Activated CD4-positive, alpha-beta memory T cell treated with anti-CD3 and anti-CD28 coated beads, Interleukin-2, amount 10 ng/mL, durations not matched to agents 7 days and 5 days (primary cell): ENCODE measurements at places on chromosomes 2 and 18. TPM values are rescaled to one million over a fixed set of nuclear protein-coding genes. Genes with fewer than 3 reads are reported as not detected.

The SCN3A gene
- not detected for total RNA-seq

The GATA6 gene
- not detected for total RNA-seq

The LYG2 gene
- not detected for total RNA-seq

The MROH2A gene
- not detected for total RNA-seq

The PDE11A gene
- total RNA-seq = not detected

The OXER1 gene
- not detected for total RNA-seq

The MC4R gene
- total RNA-seq = not detected

The EPB41L3 gene
- 0.73 TPM for total RNA-seq

The ALPP gene
- total RNA-seq = not detected

The CCL20 gene
- 3.6 TPM for total RNA-seq

The COL4A3 gene
- total RNA-seq = 0.13 TPM

The PCARE gene
- total RNA-seq = not detected

The ZNF396 gene
- 1.7 TPM for total RNA-seq

The TMEM178A gene
- total RNA-seq = 0.43 TPM

The RTKN gene
- total RNA-seq = 1.1 TPM

The PLEKHH2 gene
- 0.48 TPM for total RNA-seq

The NAGK gene
- 67.5 TPM for total RNA-seq

The CREG2 gene
- 0.65 TPM for total RNA-seq

The ATL2 gene
- 51.9 TPM for total RNA-seq

The ICOS gene
- 63.0 TPM for total RNA-seq

The PLCL1 gene
- 1.2 TPM for total RNA-seq

The WNT10A gene
- 1.4 TPM for total RNA-seq

The PTPRM gene
- 9.3 TPM for total RNA-seq

The EVA1A gene
- not detected for total RNA-seq

The MRPL30 gene
- 22.2 TPM for total RNA-seq

The SP100 gene
- 351 TPM for total RNA-seq

The ATP6V1C2 gene
- total RNA-seq = not detected

The C2orf81 gene
- total RNA-seq = 1.2 TPM

The AGXT gene
- not detected for total RNA-seq

The MTCL1 gene
- 0.75 TPM for total RNA-seq

The TRMT61B gene
- 13.1 TPM for total RNA-seq
